ENCODE measurements at places on chromosomes 4 and X.

DNA sequence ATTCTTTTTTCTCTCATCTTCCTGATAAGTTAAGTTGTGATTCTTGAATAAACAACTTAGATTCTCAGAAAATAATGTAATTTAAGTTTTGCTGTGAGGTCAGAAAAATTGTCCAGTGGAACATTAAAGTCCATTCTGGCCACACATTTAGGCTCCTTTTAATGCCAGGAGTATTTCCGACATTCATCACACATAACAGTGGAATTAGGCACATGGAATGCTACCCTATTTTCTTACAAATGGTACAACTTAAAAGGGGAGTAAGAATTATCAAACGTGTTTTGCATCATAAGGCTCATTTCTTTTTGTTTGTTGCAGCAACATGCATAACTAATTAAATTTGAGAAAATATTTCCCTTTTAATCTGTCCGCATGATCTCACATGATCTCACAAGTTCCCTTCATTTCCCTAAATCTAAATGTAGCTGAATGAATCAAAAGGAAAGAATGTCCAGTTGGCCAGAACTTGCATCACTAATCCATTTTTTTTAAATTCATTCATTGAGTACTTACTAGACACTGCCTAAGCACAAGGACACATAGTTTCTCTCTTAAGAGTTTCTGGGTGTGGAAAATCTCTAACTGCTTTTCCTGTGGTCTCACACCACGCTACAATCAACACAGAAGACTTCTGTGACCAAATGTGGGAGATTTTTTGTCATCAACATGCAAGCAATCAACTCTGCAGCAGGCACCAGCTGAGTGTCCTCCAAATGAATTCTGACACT is 22.0 kb downstream of the SPARCL1 start:
- DNase-seq, result no peak

- no peak for DNase-seq
These were observed 97.1 kb downstream of the JADE1 start for GRCh38 chr4:128906581-128906980.

DNA sequence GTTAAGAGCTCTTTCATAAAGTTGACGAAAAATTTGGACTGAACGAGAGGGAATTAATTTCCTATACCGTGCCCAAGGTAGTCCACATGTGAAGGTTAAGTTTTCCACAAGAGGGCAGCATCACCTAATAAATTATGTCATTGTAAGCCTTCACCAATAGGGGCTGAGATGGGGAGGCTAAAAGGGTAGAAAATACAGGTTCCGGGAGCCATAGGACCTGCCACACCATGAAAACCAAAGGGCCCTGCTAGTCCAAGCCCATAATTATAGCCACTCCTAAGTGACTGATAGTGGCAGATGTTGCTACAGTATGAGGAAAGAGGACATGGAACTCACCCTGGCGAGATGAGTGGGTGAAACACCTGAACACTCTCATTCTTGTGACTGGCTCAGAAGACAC is 122.2 kb downstream of the SHROOM4 start:
- DNase-seq, result no peak

DNA sequence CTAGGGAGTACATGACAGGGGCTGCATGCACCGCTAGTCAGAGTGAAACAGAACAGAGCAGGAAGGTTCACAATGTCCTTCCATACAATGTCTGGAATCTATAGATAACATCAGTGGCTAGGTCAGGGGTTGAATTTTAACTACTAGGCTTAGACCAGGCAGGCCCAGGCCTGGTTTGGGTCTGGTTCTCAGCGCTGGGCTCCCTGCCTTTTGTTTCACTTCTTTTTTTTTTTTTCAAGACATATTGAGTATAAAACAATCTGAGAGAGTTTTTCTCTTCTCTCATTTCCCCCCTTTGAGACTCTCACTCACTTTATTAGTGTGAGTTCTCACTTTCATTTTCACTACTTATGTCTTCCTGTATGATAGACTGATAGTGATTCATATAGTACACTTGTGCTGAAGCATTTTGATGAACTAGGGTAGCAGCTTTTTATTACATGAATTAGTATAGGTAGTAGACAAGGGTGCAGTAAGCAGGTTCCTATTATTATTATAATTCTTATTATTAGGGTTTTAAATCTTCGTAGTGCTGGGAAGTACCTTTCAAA is 120.0 kb upstream of the ZDHHC15 start:
- no peak for DNase-seq

GRCh38 chrX:136183172-136183571 is 35.8 kb downstream of the FHL1 start:
- DNase-seq, result no peak

- DNase-seq, result no peak
These were observed 1366.3 kb downstream of the STIM2 start for GRCh38 chr4:28226962-28227361.

DNA sequence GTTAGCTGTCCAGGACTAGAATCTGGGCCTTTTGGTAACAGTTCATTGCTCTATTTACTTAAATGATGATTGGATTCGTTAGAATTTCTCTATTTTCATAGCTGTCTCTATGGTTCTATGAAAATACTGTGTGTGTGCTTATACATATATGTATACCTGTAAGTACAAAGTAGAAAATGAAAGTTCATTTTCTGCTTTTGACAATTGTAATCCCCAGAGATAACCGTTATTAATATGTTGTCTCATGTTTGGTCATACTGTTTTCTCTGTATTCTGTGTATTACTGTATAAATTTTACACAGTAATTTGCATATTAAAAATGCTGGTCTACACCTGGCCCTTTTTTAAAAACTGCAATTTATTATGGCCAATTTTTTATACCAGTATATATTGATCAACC is 55.4 kb downstream of the CLCN3 start:
- no peak for DNase-seq

- DNase-seq, result no peak
These were observed 4.7 kb downstream of the RIPPLY1 start for GRCh38 chrX:106898462-106898861.
